ENCODE measurements at places on chromosomes 2 and 18.

DNA sequence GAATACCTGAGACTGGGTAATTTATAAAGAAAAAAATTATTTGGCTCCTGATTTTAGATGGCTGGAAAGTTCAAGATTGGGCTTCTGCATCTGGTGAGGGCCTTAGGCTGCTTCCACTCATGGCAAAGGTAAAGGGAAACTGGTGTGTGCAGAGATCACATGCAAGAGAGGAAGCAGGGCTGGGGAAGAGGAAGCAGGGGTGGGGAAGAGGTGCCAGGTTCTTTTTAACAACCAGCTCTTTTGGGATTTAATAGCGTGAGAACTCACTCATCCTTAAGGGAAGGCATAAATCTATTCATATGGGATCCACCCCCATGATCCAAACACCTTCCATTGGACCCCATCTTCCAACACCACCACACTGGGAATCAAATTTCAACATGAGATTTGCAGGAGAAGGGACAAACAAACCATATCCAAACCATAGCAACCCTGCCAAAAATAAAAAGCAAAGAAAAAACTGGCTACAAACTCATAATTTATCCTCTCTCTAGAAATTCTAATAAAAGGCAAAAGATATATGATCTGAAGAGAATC is 30.4 kb downstream of the PRKRA start:
- no peak for DNase-seq

DNA sequence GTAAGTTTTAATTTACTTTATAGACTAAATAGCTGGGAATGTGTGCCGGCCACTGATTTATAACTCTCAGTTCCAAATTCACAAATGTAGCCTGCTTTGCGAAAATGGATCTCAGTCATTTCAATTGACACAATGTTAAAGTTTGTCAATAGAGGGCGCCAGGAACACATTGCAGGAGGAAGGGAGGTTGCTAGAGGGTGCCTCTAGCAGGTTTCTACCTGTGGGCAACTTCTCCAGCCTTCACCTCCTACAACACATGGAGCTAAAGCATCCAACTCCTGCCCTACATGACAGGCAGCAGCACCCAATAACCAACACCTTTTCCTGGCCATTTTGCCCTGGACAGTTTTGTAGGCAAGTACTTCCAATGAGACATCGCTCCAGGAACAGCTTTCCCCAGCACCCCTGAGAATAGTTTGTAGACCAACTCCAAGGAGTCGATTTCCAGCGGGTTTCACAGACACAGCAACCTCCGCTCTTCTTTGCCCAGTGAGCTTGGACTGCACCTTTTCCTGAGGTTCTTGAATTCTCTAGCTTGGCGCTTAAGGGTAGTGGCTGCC is 784.8 kb upstream of the CDH2 start:
- peak; percentile 2 for DNase-seq

GRCh38 chr2:241252778-241253475 is 62.5 kb downstream of the HDLBP start:
- no peak for DNase-seq

GRCh38 chr18:25595274-25596060 is 243.5 kb upstream of the ZNF521 start:
- no peak for DNase-seq

DNA sequence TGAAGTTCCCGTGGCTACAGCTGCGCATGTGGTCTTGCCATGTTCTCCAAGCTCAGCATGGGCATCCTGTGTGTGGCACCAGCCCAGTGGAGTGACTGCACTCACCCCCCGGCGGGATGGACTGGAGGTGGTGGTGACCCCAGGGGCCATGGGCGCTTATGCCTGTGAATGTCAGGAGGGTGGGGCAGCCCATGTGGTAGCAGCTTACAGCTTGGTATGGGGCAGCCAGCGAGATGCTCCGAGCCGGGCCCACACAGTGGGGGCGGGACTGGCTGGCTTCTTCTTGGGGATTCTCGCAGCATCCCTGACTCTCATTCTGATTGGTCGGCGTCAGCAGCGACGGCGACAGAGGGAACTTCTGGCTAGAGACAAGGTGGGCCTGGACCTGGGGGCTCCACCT is 25.6 kb downstream of the SEMA4F start:
- no peak for DNase-seq

GRCh38 chr2:176518823-176519222 is 249.6 kb downstream of the MTX2 start:
- DNase-seq = no peak

GRCh38 chr2:151805961-151806360 is 22.3 kb downstream of the ARL5A start:
- DNase-seq = no peak

DNA sequence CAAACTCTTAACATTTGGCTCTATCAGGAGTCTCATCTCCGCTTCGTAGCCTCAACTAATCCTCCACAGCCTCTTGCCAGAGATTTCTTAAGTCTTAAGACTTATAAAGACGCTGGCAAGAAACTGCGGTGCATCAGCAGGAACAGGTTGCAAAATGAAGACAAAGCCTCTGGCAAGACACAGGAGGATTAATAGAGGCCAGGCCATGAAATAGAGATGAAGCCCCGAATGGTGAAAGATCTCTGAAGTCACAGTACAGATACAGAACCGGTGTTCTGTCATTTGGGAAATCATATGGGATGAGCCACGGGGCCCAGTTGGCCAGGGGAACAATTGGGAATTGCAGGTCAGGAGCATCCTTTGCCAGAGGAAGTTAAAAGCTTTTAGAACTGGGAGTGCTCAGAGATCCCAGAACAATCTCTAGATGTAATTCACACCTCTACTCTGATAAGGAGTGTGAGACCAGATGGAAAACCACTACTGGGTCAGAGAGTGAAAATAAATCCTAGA is 190.9 kb upstream of the FOSL2 start:
- peak; percentile 46 for DNase-seq

DNA sequence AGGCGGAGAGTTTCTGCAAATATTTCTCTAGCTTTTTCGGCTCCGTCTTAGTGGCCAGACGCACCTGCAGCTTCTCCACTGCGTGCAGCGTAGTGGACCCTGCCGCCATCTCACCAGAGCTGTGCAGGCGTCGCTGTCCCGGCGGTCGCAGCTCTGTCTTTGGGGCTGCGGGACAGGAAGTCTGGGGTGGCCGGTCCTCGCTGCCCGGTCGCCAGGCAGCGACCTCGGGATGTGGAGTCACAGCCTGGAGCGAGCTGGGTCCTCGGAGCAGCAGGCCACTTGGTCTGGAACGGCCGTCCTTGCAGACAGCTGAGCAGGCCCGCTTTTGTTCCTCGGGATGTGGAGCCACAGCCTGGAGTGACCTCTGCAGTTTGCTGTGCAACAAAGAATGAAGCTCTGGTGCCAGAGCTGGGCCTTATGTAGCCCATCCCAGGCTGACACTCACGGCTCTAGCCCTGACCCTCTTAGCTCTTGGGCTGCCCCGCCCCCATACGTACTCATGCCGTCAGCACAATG is at the start of gene ELOA2:
ELOA2 (minus strand) TSS at position 466 of the 516 bp plus-strand sequence; CDS start at position 109, 357 bp downstream.
- DNase-seq = no peak

GRCh38 chr2:18209934-18210639 is 331.6 kb downstream of the KCNS3 start:
- no peak for DNase-seq

- DNase-seq = no peak
Measured at GRCh38 chr2:84897773-84898172, 7.7 kb upstream of the TMSB10 start.

- peak; percentile 3 for DNase-seq
Measured at GRCh38 chr2:188199716-188200128, 92.0 kb upstream of the GULP1 start.

DNA sequence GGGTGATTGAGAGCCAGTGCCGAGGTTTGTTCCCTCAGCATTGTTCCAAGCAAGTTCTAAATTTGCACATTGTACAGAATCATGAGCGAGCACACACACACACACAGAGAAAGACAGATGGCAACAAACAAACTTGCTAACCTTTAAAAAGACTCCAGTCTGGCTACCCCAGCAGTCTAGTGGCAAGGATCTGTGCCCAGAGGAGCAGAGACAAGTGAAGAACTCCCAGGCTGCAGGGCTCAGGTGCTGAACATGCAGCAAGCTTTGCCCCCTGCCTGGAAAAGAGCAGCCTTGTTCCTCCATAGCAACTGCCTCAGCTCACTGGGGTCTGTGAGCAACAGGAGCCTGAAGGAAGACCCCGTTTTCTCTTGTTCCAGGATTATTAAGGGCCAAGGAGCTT is 169.2 kb upstream of the CCDC68 start:
- DNase-seq = no peak

GRCh38 chr2:83640506-83640905 is 818.6 kb downstream of the SUCLG1 start:
- no peak for DNase-seq

DNA sequence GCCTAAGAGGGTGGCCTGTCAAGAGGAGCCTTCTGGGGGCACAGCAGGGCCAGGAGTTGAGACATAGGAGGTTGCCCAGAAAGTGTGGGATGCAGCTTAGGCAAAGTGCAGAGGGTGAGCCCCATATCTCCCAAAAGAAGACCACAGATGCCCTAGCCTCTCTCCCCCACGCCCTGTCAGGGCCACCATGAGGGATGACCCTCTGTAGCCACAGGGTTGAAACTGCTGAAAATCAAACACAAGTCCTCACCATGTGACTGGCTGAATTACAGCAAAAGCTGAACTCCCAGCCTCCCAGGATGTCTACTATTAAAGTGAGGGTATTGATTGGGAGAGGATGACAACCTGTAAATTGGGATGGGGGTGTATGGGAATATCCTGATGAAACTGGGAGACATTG is 37.4 kb upstream of the ARHGEF4 start:
- no peak for DNase-seq

GRCh38 chr2:75100011-75100800 is 99.1 kb downstream of the TACR1 start:
- DNase-seq = peak; percentile 17

GRCh38 chr2:44722026-44722625 is 219.4 kb upstream of the SIX3 start:
- peak; percentile 51 for DNase-seq

DNA sequence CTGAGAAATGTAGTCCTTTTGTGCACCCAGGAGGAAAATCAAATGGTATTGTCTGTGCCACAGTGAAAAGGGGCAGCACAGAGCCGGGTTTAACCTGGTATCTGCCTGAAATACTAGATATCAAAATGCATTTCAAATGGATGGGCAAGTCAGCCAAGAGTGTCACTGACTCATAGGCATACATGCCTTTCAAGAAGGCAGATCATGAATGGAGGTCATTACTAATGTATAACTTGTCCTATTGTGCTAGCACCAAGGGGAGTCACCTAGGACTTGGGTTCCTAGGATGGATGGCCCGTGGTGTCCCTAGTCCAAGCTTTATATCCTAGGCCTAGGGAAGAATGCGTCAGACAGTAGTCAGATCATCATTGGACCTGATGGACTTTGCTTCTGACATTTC is 49.9 kb downstream of the TCF7L1 start:
- DNase-seq = no peak

DNA sequence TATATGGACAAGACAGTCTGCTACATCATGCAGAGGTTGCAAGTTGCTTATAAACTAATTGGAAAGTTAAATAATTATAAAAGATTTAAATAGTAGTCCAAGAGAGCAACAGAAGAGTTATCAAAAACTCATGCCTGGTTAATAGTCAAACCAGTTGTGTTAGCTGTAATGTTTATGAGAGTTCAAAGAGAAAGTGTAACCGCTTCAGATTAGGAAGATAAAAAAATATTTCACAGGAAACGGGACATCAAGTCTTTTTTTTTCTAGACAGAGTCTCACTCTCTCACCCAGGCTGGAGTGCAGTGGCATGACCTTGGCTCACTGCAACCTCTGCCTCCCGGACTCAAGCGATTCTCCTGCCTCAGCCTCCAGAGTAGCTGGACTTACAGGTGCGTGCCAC is 34.6 kb upstream of the RNF125 start:
- DNase-seq = no peak

- no peak for DNase-seq
Measured at GRCh38 chr2:15145046-15145817, 415.9 kb downstream of the NBAS start.

DNA sequence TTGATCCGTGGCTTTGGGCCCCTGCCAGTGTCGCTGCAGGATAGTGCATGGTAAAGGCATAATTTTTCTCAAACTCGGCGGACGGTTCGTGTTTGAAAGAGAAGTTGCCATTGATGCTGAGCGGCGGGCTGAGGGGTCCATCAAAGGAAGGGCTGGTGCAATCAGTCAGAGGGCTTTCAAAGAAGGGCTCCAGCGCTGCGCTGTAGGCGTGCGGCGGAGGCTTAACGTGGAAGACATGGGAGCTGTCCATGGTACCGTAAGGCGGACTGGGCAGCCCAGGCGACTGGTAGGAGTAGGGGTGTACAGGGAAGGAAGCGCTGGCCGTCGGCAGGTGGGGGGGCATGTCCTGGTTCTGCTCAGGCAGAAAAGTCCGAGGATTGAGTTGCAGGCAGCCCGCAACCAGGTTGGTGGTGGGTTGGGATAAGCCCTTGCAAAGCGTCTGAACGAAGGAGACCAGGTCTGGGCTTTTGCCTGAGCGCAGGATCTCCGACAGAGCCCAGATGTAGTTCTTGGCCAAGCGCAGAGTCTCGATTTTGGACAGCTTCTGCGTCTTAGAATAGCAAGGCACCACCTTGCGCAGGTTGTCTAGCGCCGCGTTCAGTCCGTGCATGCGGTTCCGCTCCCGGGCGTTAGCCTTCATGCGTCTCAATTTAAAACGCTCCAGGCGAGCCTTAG is 2.3 kb downstream of the NEUROD1 start:
- DNase-seq = peak; percentile 62

- no peak for DNase-seq
Measured at GRCh38 chr2:240373289-240373885, 62.1 kb upstream of the GPC1 start.

- no peak for DNase-seq
Measured at GRCh38 chr2:238250896-238251295, 11.1 kb upstream of the HES6 start.

DNA sequence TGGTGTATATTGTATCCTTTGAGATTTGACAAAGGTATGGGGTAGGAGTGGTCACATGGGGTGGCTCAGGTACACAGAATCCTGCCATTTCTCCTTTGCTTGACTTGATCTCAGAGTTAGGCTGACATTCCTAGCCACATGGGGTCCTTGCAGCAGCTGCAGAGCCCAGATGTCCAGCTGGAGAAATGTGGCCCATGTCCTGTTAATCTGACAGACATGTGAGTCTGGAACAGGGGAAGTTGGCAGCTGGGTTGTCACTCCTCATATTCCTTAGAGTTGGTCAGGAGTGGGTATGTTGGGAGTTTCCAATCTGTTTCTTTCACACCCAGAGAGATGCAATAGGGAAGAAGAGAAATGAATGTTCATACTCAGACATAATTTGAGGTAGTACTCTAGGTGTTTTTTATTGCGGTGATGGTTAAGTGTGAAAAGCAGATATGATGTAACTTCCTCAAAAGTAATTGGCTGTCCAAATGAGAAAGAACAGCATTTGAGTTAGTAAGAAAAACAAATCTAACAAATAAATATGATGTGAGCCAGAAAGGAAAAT is 402.6 kb upstream of the MEIS1 start:
- DNase-seq = no peak

- DNase-seq = no peak
Measured at GRCh38 chr2:18548621-18549020, 11.8 kb downstream of the RDH14 start.

DNA sequence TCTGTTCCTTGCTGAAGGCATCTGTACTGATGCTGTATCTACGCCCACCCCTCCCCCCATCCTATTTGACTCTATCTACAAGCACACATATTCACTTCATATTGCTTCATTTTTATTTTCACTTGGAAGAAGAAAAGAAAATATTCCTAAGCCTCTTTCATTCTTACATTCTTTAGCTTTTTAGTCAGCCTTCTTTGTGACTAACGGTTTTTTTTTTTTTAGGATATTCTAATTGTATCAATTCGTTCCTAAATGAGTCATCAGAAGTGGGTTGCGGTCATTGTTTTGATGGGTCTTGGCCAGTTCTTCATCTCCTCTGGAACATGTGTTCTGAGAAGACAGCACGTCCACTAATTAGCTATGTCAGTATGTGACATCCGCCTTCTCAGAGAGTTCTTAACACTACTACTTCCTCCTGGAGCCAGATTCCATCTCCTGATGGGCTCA is 88.7 kb downstream of the MYO1B start:
- DNase-seq = peak; percentile 89

Measured in fibroblast of gingiva (primary cell).